Right ventricle myocardium superior (tissue), 1 donor: ENCODE measurements at places on chromosomes 11 and 22. TPM values are rescaled to one million over a fixed set of nuclear protein-coding genes. Genes with fewer than 3 reads are reported as not detected.

The PARVG gene
- total RNA-seq, result 3.5 TPM

The CST6 gene
- not detected for total RNA-seq

The FOSL1 gene
- total RNA-seq, result 0.70 TPM

The A4GALT gene
- 76.1 TPM for total RNA-seq

The RBM4 gene
- 73.4 TPM for total RNA-seq

The ACTN3 gene
- not detected for total RNA-seq

The SLC25A45 gene
- 5.3 TPM for total RNA-seq

The TUB gene
- 20.5 TPM for total RNA-seq

The RFPL3 gene
- not detected for total RNA-seq

The PKP3 gene
- 0.86 TPM for total RNA-seq

The OLFML1 gene
- total RNA-seq, result 6.5 TPM

DNA sequence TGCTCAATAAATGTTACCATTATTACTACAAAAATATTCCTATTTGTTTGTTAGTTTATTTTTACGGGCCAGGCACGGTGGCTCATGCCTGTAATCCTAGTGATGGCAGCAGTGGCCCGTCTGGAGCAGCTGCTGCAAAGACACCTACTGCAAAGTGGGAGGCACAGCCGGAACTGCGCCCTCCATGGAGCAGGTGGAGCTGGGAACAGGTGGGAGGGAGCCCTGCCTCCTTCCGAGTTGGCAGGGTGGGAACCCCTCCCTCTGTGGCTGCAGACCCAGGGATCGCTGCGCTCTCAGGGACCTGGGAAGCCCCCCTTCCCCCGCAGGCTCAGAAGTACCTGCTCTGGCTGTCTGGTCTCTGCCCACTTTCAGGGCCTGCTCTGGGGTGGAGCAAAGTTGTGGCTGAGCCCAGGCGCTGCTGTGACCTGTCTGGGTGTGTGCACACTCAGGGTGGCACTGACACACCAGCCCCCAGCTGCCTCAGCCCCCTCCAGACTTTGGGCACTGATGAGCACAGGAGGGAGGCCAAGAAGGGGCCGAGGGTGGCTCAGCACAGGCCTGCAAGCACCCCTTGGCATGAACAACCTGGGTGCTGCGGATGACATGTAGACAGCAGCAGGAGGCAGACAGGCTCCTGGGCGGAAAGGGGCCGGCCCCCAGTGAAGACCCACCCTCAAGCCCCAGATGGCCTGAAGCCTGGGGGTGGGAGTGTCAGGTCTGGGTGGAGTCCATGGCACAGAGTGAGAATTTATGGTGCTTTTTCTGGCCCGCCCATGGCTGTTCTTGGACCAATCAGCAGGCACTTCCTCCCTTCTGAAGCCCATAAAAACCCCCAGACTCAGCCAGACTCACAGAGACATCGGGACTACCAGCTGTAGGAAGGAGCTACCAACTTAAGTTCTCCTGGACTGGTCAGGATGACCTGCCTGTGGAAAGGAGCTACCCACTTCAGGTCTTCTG, 103.7 kb upstream of the CLMP start:
- DNase-seq, result peak; percentile 43

DNA sequence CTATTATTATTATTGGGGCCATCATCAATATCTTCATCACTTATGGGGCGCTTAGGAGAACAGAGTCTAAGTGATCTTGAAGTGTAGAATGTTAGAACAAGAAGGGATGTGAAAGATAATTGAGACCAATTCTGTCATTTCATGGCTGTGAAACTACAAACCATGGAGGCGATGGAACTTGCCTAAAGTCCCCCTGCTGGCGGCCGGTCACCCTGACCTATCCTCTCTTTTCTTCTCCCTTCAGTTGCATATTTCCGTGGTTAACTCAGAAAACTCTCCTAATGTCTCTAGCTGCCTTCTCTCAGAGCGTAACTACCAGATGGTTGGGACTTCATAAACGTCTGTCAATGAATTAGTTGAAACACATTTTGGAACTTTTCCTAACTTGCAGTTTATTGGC, 6.6 kb upstream of the OR4B1 start:
- DNase-seq, result no peak

GRCh38 chr11:43819926-43820325, 60.7 kb upstream of the ALKBH3 start:
- no peak for DNase-seq

DNA sequence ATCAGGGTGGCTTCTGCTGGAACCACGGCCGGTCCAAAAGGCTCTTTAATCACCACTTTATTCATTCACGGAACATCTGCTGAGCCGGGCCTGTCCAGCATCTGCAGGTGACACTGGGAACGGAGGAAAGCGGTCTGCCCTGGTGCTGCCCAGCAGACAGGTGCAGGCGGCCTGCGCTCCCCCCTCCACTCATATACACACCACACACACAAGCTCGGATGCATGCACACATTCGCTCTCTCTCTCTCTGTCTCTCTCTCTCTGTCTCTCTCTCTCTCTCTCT, 736.9 kb downstream of the BRD1 start:
- DNase-seq, result no peak

DNA sequence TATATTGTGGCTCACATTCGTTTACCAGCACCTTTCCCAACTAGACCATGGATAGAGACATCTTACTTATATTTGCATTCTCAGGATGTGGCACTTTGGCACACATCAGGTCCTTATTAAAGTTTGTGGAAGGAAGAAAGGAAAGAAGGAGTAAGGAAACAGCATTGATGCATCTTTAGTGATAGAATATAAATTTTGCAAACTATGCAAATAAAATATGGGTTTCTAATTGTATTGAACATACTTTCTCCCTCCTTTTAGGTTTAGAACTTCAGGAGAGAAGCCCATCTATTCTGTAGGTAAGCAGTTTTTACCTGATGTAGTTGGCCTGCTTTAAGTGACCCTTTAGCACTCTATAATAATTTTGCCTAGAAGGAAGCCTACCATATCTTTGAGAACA, 20.4 kb downstream of the MRPL48 start:
- no peak for DNase-seq

- DNase-seq, result no peak
These were observed 210.0 kb downstream of the KIRREL3 start for GRCh38 chr11:126790550-126791081.

DNA sequence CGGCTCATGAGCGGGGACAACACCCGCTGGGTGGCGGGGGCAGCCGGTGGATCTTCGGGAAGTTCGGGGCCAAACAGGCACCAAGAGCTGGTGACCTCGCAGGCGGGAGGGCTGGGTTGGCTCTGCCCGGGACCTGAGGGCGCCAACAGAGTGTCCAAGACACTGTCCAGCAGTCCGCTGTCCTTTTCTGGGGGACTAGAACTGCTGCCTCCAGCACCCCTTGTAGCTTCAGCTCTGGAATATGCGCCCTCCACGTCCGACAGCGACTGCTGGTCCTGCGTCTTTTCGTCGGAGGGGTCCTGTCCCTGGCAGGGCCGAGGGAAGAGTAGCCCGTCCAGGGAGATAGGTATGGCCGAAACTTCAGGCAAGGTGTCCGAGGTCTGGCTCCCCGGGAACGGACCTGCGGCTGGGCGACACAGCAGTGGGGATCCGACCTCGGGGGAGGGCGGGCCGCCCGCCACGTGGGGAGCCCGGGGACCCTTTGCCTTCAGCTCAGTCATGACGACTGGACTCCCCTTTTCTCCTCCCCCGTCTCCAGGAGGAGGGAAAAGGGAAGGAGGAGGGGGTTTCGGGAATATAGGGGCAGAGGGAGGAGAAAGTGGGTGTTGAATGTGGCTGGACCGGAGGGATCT, 926 bp downstream of the PGR start:
- DNase-seq, result peak; percentile 51

GRCh38 chr22:28802595-28803123, 2.3 kb upstream of the XBP1 start:
- DNase-seq, result no peak

GRCh38 chr11:118621071-118621783, 13.8 kb downstream of the PHLDB1 start:
- DNase-seq, result peak; percentile 93

DNA sequence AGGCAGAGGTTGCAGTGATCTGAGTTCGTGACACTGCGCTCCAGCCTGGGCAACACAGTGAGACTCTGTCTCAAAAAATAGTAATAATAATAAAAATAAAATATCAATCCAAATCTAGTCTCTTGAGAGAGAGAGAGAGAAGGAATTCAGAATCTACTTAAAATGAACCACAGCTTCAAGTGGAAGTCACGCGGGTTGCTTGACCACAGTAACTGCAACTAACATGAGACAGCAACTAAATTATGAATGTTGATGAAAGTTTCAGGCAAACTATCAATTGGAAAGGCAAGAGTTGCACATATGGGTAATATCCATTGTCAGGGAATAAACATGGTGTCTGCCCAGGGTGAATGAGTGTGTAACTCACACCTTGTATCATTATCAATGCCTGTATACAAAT, 12.5 kb downstream of the POU2AF2 start:
- DNase-seq, result no peak

- no peak for DNase-seq
These were observed 23.9 kb upstream of the NNMT start for GRCh38 chr11:114272311-114272710.

DNA sequence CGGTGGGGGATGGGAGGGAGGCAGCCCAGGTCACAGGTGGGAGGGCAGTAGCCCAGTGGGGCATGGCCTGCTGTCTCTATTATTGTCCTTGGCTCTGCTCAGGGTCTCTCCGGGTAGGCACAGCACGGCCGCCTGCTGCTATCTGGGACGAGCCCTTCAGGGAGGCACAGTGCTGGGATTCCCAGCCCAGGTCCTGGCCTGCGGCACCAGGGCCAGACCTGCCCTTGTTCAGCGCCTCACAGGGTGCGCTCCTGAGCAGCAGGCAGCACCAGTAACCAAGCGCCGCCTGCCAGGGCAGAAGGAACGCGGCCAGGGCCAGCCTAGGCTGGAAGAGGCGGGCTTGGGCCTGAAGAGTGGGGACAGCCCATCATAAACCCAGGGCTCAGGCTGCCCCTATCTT, 151.0 kb downstream of the MPPED1 start:
- no peak for DNase-seq

GRCh38 chr11:83852775-83853442, 566.7 kb upstream of the CCDC90B start:
- DNase-seq, result no peak

DNA sequence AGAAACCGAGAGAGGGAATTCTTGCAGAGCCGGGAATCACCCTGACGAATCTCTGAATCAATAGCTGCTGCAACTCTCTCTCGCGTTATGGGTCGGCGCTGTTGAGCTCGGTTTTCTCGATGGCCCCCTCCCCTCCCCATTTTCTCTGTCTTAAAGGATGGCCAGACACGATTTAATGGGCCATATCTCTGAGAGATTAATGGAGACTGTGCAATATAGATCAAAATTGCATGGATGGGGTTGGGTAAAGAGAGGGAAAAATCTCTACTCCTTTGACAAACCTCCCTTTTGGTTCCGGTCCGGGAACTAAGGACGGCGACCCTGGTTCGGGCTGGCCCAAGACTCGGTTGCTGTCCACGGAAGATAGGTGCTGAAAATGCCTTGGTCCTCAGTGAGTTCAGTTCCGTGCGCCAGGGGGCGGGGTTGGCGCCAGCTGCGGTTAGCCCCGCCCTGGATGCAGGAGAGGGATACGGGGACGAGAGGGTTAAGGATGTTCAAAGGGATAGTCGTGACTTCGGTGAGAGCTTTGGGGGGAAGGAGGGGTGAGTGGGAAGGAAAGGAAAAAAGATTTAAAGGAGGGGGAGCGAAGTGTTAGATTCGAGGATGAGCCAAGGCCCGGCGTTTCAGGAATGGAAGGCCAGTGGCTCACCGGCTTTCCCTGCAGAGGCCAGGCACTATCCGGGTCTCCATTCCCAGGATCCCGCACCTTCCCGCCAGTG, 103.6 kb upstream of the HSD17B12 start:
- DNase-seq, result peak; percentile 62

DNA sequence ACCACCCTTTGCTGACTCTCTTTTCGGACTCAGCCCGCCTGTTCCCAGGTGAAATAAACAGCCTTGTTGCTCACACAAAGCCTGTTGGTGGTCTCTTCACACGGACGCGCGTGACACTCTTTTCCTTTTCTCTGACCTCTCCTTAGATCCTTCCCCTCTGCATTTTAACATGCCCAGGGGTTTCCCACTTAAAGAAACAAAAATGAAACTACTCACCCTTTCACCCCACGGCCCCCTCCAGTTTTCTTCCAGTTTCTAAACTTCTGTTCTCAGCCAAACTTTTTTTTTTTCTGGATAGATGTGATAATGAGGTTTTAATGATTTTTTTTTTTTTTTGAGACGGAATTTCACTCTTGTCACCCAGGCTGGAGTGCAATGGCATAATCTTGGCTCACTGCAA, 32.8 kb upstream of the NUP50 start:
- DNase-seq, result no peak

GRCh38 chr11:108177570-108177969, 44.9 kb downstream of the NPAT start:
- no peak for DNase-seq

DNA sequence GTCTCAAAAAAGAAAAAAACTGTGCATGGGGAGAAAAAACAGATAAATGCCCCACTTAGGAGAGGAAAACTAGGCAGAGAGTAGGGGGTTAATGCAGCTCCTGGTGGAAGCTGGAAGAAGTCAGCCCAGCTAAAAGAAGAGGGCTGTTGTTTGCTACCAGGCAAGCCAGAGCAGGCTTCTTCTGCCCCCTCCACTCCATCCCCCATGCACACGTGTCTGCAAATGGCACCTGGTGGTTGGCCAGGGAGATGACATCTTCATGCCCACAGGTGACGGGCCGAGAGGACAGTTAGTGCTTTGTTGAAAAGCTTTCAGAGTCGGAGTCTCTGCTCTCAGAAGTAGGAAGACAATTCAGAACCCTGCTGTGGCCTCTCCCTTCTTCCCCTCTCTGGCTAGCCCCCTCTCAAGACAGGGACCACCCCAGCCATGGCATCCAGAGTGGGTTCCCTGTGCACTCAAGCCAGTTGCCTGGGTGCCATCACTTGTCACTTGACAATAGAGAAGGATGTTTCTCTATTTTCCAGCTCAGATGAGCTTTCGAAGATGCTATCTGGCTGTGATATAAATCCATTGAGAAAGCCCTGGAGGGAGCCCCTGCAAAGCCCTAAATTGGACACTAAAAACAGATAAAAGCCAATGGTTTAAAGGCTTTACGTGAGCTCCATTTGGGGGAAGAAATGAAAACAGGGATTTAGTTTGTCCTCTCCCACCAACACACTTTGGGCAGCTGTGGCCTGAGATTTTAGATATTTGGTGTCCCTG, 142.0 kb downstream of the TRIM29 start:
- DNase-seq, result no peak

- DNase-seq, result peak; percentile 28
These were observed 12.0 kb upstream of the MUC6 start for GRCh38 chr11:1048375-1049070.

DNA sequence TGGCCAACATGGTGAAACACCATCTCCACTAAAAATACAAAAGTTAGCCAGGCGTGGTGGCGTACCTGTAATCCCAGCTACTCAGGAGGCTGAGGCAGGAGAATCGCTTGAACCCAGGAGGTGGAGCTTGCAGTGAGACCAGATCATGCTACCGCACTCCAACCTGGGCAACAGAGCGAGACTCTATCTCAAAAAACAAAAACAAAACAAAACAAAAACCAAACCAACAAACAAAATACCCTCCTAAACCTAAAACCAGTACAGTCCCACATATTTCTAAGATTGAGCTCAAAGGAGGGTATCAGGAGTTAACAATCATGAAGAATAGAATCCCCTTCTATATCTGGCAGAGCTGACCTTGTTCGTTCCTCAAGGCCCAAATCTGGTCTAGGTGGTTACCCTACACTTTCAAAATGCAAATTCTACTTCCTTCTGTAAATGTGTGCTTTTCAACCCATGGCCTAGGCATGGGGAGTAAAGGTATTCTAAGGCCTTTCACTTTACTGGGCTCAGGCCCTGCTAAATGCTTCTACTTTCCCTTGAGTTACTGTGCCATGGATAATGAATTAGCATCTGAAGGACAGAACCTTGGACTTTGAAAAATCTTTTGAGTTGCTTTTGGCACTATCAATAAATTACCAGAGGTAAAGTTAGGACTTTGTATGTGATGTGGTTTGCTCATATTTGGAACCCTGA, 10.4 kb upstream of the PPP2R1B start:
- no peak for DNase-seq
